ENCODE measurements at places on chromosomes 6 and 20.

DNA sequence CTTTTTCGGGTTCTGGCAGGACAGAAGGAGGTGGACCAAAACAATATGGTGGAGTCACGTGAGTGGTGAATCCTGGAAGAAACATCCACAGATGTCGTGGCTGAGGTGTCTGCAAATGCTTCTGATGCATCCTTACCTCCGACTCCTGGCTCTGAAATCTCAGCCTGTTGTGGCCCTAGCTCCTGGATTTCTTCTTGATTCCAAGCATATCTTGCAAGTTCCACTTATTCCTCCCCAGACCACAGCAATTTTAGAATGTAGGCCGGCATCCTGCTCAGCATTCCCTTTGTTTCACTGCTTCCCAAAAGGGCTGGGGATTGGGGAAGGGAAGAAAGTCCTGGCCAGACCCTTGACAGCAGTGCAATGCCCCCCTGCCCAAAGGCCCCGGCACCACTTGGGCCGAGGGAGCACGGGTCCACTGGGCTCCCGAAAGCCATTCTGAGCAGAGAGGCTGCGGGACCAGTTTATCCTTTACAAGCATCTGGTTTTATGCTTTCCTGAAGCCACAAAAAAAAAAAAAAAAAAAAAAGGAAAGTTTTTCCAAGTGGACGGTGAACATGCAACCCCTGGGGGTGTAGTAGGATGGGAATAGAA, 200.9 kb upstream of the RNF24 start:
- no peak for DNase-seq

GRCh38 chr6:73585566-73586415, 65.0 kb upstream of the EEF1A1 start:
- no peak for DNase-seq

DNA sequence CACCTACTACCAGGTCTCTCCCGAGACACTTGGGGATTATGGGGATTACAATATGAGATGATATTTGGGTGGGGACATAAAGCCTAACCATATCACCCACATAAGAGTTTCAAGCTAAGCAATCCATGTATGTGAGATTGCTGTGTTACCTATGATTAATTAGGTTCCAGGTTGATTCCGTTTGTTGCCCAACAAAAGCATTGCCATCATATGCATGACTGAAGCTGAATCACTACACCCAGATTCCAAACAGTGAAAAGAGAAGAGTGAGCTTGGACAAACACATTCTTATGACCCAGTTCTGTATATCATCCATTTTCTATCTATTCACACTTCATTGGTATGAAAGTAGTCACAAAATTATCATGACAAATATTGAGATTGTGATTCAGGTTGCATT, 952.5 kb upstream of the MAN1A1 start:
- DNase-seq: no peak

GRCh38 chr6:87118054-87118453, 23.1 kb upstream of the CGA start:
- DNase-seq: no peak

GRCh38 chr20:6506906-6507305, 260.6 kb upstream of the BMP2 start:
- no peak for DNase-seq

DNA sequence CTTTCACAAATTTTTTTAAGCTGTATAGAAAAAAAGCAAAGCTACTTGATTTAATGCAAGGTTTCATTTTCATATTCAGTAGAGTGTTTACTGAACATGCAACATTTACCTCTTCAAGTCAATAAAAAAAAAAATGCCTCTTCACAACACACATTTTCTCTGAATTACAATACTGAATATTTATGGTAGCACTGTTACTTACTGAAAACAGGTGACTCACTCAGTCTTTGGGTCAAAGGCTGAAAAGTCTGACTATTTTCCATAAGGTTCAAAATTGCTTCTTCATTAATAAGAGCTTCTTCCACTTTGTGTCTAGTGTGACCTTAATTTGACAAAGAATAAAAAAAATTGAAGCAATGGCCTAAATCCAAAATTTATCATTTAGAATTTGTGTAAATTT, 101.9 kb downstream of the REV3L start:
- no peak for DNase-seq

GRCh38 chr6:138222901-138223546, 4.7 kb upstream of the PBOV1 start:
- no peak for DNase-seq

All from activated T-helper 9 cell treated with anti-CD3 and anti-CD28 coated beads, Interleukin-2, amount 50 U/mL, for 16 hours (primary cell).